ENCODE measurements at places on chromosomes 16 and 17.

DNA sequence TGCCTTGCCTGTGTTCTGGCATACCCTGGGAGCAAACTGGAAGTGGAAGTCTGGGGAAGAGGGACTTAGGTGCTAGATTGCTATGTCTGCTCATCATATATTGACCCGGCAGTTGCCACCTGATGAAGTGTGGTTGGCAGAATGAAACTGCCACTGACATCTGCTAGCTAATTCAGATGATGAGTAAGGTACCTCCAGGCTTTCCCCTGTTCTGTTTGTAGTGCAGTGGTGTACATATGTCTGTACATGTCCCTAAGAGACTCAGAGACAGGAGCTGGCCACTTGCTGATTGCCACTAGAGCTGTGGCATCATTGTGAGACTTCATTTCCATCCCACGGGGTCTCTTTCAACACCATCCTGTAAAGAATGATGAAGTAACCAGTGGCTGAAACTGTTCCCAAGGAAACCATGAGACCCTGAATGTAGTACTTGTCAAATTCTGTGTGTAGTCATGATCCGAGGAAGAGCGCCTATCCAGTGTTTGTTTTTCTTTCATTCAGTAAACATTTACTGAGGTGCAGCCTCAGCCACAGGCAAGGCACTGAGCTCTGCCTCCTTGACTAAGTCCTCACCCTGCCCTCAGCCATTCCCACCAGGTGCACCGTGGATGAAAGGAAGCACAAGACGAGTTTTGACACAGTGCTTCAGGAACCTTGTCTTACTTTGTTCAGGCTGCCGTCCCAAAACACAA, 13.2 kb downstream of the CLUAP1 start:
- DNase-seq, result no peak

- no peak for DNase-seq
Measured at GRCh38 chr16:75745823-75746222, 19.5 kb upstream of the CPHXL start.

DNA sequence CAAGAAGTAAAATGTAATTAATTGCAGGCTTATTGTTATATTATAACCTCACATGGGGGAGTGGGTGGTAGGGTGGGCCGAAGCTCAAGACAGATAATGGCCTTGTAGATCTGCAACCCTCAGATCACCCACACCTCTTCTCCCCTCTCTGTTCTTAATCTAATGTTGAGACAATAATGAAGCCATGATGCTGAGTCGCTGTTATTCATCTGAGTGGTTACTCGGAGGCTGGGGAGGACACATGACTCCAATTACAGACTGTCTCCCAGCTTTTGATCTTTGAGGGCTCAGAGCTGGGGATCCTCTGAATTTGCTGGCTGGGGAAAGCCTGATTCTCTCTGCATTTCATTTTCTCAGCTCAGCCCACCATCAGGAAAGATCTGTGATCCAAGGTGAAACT, 275.3 kb downstream of the SHISA9 start:
- DNase-seq, result no peak

- DNase-seq, result no peak
Measured at GRCh38 chr17:65987988-65988387, 203.9 kb downstream of the CEP112 start.

- no peak for DNase-seq
Measured at GRCh38 chr16:84995663-84996062, 15.7 kb downstream of the ZDHHC7 start.

DNA sequence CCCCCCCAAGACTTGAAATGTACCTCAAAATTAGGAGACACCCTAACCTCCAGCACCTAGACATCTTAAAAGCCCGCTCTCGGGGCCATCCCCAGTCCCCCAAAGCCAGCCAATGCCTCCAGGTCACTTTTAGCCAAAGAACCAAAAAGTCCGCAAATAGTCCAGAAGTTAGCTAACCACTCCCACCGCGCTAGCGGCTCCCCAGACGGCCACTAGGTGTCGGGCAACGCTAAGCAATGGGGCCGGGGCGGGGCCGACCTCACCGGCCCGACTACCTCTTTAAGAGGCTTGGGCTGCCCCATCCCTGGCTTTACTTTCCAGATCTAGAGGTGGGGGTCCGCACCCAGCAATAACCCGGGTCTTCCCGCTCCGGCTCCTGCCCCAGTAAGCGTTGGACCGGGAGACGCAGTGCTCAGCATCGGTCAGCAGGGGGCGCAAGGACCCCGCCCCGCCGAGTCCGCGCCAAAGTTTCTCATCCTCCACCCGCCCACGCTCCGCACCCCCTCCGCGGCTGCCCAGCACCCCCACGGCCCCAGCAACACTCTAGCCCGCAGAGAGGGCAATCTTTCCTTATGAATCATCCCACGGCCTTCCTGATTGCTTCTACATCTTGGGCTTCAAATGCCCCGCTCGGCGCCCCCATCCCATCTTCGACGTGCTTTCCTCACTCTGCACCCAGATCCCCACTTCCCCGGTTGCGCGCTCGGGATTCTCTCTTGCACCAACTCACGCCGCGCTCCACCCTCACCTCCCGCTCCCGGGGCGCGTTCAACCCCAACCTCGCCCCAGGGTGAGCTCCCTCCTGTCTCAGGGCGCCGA, 765 bp downstream of the COL1A1 start:
- DNase-seq, result peak; percentile 80

GRCh38 chr17:27415120-27415795, 41.0 kb upstream of the KSR1 start:
- DNase-seq, result no peak

GRCh38 chr16:23330583-23331249, 28.6 kb downstream of the SCNN1B start:
- DNase-seq, result no peak

- no peak for DNase-seq
Measured at GRCh38 chr16:50247906-50248608, 18.3 kb upstream of the ADCY7 start.

GRCh38 chr17:79784353-79785016, 6.5 kb downstream of the CBX2 start:
- DNase-seq, result no peak

DNA sequence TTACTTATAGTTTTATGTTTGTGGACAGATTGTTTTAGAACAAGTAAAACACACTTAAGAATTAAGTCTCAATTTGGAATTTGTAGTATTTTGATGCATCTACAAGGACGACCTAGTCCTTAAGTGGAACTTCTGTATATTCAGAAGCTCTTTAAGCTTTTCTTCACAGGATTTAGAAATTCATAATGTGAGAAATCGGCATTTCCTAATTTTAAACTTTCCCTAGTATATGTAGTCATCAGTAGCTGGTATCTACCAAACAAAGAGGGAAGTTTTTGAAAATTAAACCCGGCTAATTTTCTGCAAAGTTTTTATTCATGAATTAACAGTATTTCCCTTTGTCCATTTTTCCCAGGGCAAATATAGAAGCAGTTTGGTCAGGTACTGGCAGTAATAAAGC, 203.6 kb downstream of the CDRT15L2 start:
- no peak for DNase-seq

DNA sequence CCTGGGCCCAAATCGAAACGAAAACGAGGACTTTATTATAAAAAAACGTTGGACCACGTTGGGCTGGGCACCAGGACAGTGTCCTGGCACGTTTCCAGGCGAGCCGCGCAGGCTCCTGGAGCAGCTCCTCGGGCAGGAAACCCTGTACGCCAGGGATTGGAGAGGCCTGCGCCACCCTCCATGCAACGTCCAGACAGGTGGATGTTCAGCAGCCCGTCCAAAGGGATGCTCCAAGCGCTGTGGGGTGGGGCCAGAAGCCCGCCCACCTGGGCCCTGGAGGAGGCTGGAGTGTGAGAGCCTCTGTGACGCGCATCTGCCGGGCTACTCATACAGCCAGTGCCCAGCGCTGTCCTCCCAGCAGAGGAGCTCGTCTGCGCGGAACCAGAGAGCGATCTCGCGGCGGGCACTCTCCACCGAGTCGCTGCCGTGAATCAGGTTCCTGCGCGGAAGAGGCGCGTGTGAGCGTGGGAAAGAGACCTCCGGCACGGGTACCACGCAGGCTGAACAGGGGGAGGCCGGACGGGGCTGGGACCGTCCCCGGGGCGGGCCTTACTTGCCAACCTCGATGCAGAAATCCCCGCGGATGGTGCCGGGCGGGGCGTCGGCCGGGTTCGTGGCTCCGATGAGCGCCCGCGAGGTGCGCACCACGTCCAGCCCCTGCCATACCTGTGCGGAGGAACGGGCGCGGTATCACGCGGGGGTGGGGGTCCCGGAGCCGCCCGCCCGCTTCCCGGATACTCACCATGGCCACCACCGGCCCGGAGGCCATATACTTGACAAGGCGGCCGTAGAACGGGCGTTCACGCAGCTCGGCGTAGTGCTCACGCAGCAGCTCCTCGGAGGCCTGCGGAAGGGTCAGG, 785 bp downstream of the NME3 start:
- DNase-seq, result peak; percentile 42

GRCh38 chr16:87834668-87835473, 34.4 kb downstream of the SLC7A5 start:
- no peak for DNase-seq

DNA sequence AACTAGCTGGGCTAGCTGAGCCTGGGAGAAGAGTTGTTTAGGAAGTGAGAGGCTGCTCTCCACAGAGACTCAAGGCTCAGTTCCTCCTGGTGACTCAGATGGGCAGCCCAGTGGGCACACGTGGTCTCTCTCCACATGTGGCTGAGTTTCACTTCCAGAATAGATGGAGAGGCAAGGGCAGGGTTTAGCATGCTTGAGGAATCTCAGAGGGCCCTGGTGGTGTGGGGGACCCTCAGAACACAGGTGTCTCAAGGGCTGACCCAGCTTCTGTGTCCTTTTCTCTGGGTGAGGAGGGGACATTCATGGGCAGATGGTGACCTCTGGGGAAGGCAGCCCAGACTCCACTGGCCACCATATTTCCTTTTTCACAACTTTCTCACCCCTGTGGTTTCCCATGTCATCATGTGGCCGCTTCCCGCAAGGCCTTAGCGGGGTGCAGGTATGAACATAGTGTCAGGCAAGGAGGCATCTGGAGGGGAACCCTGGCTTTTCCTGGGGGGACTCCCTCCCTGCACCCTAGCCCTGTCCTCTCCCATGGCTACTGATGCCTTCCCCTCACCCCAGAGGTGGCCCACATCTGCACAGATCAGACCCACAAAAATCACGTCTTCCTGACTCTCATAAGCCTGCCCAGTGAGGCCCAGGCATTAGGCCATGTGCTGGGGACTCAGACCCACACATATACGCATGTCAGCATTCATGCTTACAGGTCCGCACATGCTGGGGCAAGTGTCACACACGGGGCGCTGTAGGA, 3.3 kb downstream of the GRN start:
- peak; percentile 78 for DNase-seq

DNA sequence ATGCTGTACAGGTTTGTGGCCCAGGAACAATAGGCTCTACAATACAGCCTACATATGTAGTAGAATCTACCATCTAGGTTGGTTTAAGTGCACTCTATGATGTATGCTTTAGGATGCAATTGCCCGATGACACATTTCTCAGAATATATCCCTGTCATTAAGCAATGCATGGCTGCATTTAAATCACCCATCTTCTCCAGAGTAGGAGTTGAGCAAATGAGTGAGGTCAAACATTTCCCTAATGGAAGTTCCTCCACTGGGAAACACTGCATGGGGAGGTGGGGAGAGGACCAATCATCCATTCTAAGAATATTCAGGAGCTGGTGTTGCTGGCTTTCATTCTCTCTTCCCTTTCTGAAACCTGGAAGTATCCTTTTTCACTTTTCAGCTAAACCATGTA, 2.0 kb upstream of the PCTP start:
- no peak for DNase-seq

DNA sequence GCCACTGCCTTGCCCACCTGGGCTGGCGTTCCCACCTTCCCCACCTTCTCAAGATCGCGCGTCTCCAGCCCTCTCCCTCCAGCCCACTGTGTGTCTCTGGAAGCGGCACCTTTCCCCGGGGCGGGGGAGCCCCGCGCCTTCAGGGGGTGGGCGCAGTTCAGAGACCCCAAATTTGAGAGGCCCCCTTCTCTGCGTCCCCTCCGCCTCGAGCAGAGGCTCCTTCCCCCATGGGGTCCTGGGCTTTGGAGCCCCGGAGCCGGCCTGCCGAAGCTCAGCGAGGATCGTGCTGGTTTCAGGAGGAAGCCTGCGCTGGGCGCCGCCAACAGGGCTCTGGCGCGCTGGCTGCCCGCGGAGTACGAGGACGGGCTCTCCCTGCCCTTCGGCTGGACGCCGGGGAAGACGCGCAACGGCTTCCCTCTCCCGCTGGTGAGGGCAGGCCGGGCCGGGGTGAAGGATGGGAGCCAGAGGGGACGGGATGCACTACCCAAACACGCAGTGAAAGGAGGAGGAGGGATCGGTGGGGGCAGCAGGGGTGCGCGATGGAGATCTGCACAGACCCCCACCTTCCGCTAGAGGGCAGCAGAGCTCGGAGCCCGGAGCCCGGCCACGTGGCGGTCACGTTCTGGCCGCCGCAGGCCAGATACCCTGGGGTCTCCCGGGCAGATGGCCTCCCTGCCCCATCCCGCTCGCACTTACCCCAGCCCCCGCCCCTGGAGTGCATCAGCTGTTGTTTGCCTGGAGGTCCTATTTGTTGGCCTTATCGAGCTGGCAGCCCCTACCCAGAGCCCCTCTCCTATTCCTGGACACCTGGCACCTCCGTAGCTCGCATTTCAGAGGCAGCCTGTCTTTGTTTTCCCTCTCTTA, 11.1 kb downstream of the LPO start:
- peak; percentile 69 for DNase-seq

- no peak for DNase-seq
Measured at GRCh38 chr17:82570277-82570676, 50.7 kb downstream of the FOXK2 start.

GRCh38 chr16:23952128-23952970, 116.6 kb downstream of the PRKCB start:
- peak; percentile 25 for DNase-seq

DNA sequence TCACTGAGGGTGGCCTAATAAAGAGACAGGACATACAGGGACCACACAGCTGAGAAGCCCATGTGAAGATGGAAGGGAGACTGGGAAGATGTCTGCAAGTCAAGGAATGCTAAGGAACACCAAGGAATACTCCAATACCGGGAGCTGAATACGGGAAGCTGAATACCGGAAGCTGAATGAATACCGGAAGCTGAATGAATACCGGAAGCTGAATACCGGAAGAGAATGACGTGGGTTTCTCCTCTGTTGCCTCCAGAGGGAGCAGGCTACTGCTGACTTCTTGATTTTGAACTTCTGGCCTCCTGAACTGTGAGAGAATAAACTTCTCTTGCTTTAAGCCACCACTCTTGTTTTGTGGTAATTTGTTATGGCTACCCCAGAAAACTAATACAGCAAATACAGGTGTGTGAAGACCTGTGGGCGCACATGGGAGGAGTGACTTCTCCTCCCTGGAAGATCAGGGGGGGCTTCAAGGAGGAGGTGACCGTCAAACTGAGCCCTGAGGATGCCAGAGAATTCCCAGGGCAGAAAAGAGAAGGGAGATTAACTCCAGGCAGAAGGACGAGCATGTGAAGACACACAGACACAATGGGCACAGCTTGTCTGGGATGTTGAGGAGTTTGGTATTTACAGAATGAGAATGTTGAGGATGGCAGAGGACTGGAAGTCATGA, 259.9 kb downstream of the IRF8 start:
- no peak for DNase-seq

DNA sequence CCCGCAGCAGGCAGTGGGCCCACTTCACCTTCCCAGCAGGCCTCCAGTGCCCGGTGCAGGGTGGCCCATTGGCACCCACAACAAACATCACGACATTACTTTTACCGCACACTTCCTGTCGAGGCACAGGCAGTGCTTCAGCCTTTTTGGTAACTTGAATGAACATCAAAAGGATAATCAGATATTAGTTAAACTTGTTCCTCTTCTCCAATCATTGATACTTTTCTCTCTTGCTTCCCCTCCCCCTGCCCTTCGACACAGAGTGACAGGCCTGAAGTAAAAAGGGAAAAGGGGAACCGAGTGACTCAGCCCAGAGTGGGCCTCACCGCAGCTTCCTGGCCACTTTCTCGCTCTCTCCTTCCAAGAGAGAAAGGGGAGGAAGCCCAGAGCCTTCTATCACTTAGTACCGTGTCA, 507.0 kb downstream of the MAF start:
- DNase-seq, result peak; percentile 61

- no peak for DNase-seq
Measured at GRCh38 chr17:82097919-82098168, 192 bp downstream of the FASN start.
